Natural killer cell (primary cell): ENCODE measurements at places on chromosomes 3 and 15. TPM values are rescaled to one million over a fixed set of nuclear protein-coding genes. Genes with fewer than 3 reads are reported as not detected.

Gene PPIP5K1
- total RNA-seq: 38.2 TPM

Gene ACP3
- total RNA-seq: 1.7 TPM

Gene GOLGA6L4
- total RNA-seq: 4.1 TPM

Gene LMCD1
- not detected for total RNA-seq

Gene CCDC54
- not detected for total RNA-seq

Gene CHDH
- 0.02 TPM for total RNA-seq

Gene INSYN1
- total RNA-seq: not detected

Gene CLCN2
- total RNA-seq: 8.1 TPM

Gene ANKRD34C
- total RNA-seq: not detected

Gene ACSBG1
- total RNA-seq: not detected

DNA sequence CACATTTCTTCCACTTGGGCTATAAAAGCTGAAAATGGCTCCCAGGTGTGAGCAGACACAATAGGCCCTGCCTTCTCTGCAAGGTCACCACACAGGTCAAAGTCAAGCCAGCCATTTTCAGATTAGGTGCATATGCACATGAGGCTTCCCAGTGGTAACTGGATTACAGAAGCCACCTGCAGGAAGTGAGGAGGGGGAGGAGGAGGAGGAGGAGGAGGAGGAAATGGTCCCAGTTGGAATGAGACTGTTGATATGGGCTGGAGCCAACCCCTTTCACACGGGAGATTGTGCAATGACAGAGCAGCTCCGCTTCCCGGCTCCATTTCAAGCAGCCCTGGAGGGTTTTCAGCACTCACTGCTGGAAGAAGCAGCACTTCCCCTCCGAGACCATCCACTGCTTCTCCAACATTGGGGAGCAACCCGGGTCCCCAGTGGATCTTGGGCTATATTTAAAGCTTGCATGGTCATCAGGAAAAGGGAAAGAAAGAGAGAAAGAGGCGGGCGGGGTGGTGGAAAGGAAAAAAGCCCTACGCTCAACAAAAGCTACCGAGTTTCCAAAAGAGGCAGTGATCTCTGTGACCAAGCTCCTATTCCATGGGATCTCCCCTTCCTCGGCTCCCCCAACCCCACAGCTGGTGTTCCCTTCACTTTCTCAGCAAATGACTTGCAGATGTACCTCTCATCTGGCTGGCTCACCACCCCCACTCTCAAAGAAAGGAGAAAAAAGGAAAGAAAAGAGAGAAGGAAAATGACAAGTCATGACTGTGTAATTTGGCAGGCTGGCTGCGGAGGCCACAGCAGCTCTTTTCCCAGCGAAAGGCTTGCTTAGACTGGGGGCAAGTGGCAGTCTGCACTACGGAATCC lies 58.3 kb downstream of the LRIG1 start:
- no peak for DNase-seq

DNA sequence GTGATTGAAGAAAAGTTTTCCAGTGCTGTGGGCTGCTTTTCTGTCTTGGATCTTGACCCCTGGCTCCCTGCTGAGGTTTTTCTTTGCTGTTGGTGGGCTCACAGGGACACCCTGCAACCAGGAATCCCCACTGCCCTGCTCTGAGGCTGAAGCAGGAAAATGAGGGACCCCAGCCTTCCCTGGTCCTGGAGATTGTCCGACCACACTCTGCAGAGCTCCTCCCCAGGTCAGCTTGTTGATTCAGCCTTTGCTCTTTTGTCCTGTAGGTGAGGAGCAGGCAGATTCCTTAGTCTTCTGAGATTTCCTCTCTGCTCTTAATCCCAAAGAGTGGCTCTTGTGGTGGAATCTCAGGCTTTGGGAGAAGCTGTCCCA lies 194.5 kb downstream of the RPLP1 start:
- DNase-seq: no peak

- no peak for DNase-seq
These were observed 54.4 kb downstream of the C3orf80 start for GRCh38 chr3:160279657-160280056.

GRCh38 chr3:153379516-153379915 lies 217.5 kb downstream of the RAP2B start:
- DNase-seq: no peak

DNA sequence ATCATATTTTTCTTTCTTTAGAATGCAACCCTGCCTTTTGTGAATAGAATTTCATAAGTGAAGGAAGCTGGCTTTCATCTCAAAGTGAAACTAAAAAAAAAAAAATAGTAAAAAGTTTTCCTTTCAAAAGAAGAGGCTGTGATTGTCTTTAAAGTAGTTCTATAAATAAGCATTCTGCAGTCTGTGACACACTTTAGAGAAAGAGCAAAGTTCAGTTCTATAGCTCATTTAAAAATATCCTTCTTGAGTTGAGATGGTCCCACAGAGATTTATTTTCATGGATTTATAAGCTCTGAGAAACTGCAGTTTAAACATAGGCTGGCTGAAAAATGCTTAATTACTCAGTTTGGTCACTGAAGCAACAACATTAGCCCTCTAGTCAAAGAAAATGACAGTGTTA lies 36.1 kb upstream of the CNTN6 start:
- DNase-seq: no peak

- DNase-seq: no peak
These were observed 226.7 kb upstream of the THBS1 start for GRCh38 chr15:39354189-39354588.

DNA sequence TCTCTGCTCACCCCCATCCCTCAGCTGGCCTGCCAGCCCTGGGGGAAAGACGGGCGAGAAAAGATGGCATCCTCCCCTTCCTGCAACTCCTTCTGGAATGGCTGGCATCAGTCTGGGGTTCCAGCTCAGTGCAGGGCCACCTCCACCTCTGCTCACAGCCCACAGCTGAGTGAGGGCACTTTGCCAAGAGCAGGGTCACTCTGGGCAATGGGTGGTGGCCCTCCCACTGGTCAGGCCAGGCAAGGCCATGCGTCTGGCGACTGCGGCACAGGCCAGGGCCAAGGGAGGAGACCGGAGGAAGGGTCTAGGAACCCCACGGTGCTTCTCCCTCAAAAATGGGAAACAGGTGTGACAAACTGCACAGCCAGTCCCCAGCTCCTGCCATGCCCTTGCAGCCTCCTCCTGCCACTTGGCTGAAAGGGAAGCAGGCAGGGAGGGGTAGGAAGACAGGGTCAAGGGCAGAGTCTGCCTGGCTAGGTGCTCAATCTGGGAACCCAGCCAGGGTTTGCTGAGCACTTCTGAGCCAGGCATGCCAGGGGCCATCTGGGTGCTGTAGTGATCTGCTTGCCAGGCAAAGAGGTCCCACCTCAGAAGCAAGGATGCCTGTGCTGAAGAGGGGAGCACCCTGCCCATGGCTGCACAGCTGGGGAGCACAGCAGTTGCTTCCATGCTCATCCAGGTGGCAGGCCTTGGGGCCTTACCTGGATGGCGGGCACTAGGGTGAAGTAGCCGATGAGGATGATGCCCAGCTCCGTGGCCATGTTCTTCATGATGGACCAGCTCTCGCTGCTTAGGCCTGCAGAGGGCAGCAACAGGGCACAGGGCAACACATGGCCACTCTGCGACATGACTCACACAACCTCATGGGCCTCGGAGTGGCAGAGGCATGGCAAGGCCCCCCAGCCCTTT lies 41.2 kb downstream of the PTPN23 start:
- no peak for DNase-seq

DNA sequence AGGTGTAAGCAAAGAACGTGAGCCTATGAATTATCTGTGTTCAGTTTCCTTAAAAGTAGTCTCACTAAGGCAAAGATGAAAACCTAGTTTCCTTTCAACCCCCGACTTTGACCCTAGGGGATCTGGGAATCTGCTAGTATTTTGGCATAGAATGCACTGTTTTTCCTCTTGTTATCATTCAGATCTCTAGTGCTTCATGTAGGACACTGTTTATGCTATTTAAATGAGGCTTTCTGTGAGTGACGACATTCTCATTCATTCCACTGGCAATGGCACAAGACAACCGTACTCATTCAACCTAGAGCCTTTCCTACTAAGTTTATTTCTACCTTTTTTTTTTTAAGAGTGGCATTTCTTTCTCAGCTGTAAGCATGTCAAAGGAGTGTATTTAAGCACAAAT lies 67.0 kb downstream of the CHAC1 start:
- no peak for DNase-seq

DNA sequence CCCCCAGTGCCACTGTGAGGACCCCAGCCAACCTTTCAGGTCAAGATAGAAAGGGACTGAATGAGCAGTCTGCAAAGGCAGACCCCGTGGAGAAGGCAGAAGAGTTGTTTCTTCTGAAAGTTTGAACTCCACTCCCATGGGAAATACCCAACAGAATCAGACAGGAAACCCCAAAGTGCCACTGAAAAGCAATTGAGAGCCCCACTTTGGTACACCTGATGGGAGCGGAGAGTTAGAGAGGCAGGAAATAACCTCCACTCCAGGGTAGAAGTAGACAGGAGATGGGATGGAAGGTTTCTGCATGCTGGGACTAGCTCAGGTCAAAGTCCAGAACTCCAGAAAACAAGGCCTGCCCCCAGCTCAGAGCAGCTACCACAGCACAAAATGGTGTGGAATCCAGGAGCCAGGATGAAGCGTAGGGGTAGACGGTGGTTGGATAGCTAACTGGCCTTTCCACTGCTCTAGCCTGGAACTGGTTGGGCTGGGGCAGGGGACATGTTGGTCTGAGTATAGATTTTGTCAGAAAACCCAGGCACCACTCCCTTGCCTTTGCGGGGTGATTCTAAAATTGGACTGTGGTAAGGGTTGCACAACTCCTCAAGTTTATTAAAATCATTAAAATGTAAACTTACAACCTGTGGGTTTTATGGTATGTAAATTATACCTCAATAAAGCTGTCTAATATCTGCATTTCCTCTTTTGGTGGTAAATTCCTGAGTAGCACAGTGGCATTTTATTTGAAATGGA lies 1.9 kb upstream of the RAB43 start:
- no peak for DNase-seq

- no peak for DNase-seq
These were observed 1030.4 kb upstream of the CADM2 start for GRCh38 chr3:83928391-83928790.

- no peak for DNase-seq
These were observed 396.3 kb upstream of the PROK2 start for GRCh38 chr3:72181251-72181650.

DNA sequence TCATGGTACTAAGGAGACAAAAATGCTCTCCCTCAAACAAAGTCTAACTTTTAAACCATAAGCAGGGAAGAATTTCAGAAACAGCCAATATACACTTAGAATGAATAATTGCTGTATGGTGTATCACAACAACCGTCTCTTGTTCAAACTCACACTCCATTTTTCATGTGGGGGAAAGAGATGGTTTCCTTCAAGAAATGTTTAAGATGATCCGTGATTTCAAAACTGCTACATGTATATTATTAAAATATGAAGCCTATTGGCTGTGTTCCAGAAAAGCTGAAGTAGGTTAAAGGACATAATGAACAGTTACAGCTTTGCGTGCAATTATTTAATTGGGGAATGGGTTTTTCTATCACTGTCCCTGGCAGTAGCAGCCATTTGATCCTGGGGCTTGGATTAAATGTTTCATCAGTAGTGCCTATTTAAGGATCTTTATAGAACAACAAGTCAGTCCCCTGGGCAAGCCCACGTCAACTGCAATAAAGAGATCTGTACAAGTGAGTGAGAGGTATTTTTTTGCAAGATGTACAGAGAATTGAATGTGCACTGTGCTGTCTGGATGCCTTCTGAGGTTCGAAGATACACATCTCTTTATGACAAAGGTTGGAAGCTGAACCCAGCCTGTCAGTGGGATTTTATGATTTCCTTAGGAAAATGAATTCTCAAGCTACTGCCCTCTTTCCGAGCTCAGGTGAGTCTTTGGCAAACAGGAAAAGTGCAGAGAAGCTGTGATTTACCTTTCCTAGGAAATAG lies 337.2 kb upstream of the RARB start:
- DNase-seq: no peak

GRCh38 chr3:122864498-122864897 lies 69.6 kb downstream of the SLC49A4 start:
- DNase-seq: no peak
